ENCODE measurements at places on chromosomes 13 and 19.

- DNase-seq: no peak
These were observed 47.5 kb downstream of the SPATA13 start for GRCh38 chr13:24207841-24208667.

DNA sequence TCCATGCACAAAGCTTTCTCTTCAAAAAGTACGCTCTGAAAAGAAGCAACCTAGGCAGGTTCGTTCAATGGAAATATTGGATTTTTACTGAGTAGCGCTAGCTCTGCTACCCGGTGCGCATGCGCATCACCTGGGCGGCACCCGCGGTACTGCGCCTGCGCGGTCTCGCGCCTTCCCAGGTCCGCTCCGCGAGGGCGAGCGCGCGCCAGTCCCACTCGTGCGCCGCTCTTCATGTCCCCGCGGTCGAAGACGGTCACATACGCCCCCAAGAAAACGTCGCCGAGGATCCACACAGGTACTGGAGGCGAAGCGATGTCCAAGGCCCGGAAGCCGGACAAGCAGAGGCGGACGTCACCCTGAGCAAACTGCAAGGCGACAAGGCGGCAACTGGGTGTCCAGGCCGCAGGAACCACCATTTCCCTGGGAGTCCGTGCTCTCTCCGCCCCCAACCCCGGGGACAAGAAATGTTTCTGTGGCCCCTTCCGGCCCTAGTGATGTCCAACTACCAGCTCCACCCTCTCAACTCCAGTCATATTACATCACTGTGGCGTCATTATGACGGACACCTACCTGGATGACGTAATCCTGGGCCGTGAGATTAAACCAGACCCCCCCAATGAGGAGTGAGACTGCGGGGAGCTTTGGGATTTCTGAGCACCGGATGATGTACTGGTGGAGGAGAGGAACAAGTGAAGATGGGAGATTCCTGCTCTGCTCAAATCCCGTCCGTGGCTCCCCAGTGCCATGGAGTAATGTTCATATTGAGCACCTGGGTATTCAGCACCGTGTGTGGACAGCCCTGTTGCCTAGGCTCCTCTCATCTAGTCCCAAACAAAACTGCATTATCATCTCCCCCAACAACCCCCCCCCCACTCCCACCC, 4.8 kb upstream of the KCNC3 start:
- DNase-seq: no peak

DNA sequence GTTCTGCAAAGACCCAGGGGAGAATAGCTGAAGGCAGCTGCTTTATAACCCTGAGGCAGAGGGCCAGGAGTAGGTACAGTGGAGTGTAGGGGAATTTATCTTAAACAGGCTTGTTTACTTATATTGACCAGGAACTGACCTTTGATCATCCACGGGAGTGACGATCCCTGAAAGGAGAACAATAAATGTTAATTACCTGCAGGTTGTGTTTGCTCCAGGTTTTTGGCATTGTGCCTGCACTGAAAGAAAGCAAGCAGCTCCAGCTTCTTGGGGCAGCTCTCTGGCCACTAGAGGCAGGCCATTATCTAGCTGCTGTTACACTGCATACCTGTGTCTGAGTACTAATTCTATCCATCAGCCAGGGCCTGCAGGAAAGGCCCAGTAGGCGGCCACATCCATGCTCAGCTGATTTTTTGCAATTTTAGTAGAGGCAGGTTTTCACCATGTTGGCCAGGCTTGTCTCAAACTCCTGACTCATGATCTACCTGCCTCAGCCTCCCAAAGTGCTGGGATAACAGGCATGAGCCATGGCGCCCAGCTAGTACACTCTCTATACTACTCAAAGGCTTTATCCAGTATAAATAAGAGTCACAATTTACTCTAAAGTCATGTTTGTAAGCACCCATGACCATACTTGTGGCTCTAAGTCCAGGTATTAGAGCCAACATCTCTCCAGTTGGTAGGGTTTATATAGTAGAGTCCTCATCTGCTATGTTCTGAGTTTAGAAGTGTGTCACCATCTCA, 8.5 kb upstream of the ZNF91 start:
- no peak for DNase-seq

GRCh38 chr19:23460656-23461055, 65.4 kb upstream of the ZNF91 start:
- no peak for DNase-seq

GRCh38 chr19:15448778-15449619, 757 bp downstream of the WIZ start:
- no peak for DNase-seq

DNA sequence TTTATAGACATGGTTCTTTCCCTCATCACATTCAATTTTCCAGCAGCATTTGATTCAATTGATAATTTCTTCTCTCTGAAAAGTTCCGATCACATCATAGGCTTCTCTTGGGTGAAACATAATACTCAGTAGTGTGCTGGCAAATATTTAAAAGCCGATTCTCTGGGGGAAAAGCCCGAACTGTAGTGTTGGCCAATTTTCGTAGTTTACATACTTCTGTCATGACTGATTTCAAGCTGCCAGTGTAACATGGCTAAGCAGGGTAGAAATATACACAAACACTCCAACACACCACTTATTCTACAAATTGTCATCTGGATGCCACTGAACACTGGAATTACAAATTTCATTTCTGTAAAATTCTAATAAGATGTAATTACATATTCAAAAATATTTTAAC, 56.1 kb upstream of the FREM2 start:
- DNase-seq: no peak

GRCh38 chr19:35696835-35697234, 7.5 kb upstream of the ZBTB32 start:
- no peak for DNase-seq

DNA sequence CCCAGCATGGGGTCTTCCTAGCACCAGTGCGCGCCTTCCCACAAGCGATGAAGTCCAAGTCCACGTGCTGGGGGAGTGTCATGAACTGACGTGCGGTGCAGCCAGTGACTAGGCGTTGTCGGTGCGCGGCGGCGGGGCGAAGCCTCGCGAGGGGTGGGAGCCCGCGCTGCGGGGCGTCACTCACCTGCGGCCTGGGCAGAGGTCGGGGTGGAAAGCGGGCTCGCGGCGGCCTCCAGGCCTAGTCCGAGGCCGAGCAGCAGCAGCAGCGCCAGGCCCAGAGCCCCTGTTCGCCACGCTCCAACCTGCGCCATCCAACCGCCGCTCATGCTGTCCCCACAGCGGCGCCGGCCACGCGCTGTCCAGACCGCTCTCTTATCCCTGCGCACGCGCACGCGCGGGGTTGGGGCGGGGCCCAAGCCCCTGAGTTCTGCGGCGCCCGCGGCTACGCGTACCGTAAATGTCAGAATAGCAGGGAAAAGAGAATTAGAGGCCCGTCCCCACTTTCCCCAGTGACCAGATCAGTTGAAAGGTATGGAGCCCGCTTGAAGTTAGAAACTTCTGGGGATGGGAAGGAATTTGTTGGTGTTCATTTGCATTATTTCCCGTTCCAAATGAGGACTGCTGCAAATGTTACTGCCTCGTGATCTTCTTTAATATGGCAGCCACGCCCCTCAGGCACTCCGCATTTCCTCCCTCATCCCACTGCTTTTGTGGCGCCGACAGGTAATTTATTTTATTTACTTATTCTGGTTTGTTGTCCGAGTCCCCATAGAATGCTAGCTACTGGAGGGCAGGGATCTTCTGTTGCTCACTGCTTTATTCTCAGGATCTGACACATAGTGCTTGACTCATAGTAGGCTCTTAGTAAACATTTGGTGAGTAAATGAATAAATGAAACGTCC, at the start of gene CD320:
Gene CD320, minus strand, starts transcription at position 394 of the 902 bp plus-strand sequence. Its CDS starts 68 bp downstream, at position 326.
- DNase-seq: peak; percentile 86

- DNase-seq: no peak
These were observed 9.7 kb downstream of the CCDC97 start for GRCh38 chr19:41319500-41320184.

GRCh38 chr13:88908961-88909441, 1237.8 kb downstream of the SLITRK5 start:
- no peak for DNase-seq

DNA sequence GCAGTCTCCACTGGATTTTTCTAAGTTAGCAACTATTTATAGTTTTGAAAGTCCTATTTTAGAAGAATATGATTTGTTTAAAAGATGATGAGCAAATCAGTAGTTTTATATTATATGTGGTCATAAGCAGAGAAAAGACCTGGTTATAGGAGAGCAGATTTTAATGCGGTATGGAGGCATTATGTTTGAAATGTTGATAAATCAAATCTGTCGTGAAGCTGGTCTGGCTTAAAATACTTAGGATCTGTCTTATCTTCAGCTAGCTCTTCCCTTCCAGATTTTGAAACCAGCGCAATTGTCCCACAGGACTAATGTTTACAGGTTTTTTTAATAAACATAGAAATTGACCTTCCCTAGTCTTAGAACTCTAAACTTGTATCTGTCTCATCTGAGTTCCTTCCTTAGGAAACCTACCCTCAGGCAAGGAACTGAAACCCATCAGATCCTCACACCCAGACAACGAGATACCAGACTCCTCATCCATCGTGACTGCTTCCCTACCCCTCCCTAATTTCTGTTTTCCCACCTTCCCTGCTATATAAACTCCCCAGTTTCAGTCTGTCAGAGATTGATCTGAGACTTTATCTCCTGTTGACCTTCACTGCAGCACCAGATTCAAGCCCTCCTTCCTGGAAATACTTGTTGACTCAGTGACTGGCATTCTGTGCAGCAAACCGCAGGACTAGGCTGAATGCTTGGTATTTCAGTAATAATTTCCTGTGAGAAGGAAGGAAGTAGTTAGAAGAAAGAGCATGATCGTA, 37.8 kb upstream of the CXCL17 start:
- peak; percentile 15 for DNase-seq

DNA sequence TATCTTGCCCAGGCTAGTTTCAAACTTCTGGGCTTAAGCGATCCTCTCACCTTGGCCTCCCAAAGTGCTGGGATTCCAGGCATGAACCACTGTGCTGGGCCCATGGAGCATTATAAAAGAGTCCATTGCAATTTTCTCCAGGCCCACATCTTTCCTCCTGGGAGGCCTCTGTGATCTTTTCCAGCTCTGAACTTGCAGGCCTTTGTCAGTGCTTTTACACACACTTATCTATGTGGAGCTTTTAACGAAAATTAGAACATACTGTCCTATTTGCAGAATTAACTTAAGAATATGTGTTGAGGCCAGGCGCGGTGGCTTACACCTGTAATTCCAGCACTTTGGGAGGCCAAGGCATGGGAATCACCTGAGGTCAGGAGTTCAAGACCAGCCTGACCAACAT, 23.9 kb downstream of the TDRD12 start:
- no peak for DNase-seq

- DNase-seq: no peak
These were observed 403.3 kb upstream of the ATXN8OS start for GRCh38 chr13:69704311-69704710.

DNA sequence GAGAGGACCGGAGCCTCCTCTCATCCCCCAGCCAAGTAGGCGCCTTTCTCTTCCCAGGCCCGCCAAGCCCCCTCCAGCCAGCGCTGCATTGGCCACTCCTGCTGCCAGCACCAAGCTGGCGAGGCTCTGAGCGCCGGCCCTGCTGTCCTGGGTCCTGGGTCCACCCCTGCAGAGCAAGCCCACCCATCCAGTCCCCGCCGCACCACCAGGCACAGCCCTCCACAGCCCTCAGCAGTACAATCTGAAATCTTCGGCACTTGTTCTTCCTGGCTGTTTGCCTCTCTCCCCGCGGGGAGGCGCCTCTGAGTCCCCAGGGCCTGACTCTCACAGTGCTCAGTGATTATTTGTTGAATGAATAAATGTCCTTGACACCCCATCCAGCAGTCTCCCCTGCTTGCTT, 236.4 kb upstream of the SGCG start:
- DNase-seq: no peak

DNA sequence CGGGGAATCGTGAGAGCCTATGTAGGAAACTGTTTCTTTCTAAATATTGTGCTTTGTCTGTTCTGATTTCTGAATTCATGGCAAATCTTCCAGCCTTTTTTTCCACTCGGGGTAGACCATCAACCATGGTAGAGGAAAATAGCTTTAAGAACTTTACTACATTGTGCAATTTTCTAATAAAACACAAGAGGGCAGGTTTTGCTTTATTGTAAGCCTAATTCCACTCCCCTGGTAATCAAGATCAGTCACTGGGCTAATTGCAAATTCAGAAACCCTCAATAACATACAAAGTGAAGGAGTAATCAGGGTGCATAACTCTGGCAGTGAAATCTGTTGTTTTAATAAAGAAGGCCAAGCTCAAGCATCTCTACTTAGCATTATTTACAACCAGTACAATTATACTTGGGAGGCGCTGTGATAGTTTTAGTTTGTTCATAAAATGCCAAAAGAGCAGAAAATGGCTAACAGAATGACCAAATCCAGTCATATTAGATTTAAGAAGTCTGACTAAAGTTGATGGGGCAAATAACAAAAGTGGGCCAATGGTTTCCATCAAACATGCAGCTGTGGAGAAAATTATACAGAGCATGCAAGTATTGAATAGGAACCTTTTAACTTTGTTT, 43.8 kb downstream of the DCT start:
- peak; percentile 65 for DNase-seq

- DNase-seq: no peak
These were observed 98.2 kb downstream of the OLFM4 start for GRCh38 chr13:53126841-53127245.

DNA sequence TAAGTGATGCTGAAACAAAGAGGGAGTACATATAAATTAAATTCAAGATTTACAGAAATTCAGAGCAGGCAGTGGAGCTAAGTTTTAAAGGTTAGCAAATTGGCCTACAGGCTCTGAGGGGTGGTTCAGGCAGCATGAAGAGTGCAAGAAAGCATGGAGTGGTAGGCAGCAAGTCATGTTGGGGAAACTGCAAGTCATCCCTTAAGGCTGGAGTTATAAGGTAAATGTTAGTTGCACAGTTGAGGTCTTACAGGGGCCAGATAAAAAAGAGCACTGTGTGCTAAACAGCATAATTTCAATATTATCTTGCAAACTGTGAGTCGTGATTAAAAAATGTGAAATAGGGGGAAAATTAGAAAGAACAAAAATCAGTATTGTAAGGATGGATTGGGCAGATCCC, 106.2 kb downstream of the VWA8 start:
- no peak for DNase-seq

- no peak for DNase-seq
These were observed 210.9 kb downstream of the GPC5 start for GRCh38 chr13:91609353-91609752.

DNA sequence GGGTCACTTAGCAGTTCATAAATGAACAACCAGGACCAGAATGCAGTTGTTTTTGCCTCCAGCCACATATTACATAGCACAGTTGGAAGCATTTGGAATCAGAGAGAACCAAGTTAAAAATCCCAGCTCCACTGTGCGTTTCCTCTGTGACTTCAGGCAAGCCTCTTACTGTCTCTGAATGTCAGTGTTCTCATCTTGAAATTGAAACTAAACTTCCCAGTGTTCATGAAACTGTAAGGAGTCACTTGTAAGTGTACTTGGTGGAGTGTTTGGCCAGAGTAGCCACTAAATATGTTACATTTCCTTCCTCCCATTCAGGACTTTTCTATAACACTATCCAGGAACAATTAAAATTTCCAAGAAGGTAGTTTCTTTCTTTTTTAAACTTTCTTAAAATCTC, 276.8 kb downstream of the KCNRG start:
- no peak for DNase-seq

Data from CD4-positive, alpha-beta T cell treated with Interleukin-17A for 1 hour (primary cell).